ENCODE measurements at places on chromosomes 11 and 22. TPM values are rescaled to one million over a fixed set of nuclear protein-coding genes. Genes with fewer than 3 reads are reported as not detected.

DNA sequence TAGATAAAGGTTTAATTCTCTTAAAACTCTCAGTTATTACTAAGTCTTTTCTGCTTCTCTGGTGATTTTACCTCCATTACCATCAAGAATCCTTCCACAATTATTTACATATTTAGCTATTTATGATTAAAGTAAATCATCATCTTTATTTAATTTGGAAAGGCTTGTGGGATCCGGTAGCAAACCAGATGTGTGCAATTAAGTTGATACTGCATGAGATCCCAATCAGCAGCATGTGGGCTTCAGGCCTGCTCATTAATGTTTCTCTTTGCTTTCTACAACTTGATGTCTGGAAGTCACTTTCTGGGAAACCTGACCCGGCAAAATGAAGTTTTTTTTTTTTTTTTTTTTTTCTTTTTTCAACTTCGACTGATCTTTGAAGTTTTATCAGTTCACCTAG lies 558.4 kb upstream of the ANO5 start:
- H3K27me3 ChIP-seq: no peaks in the 10 kb centered on the region
- H3K4me1 ChIP-seq: no peaks in the 10 kb centered on the region
- H3K27ac ChIP-seq: no peak overlapping the region

DNA sequence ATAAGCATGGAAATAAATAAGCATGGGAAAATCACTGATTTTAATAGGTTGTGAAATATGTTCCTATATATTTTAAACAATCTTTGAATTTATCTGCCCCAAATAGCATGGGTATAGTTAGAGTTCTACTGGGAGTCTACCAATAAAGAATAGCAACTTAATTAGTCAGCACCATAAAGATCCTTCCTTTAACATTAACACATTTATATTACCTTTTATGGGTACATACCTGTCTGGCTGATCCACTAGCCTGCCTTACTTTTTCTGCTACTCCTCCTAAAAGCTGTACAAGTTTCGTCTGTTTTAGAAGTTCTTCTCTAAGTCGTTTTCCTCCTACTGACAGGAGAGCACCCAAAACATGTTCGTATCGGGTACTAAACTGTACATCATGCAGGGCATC lies 39.8 kb upstream of the RPS13 start:
- no peak overlapping the region for H3K4me3 ChIP-seq
- H3K36me3 ChIP-seq: peaks cover 21% of the 10 kb centered on the region
- DNase-seq: no peak
- no peak overlapping the region for H3K27ac ChIP-seq
- H3K4me1 ChIP-seq: no peaks in the 10 kb centered on the region
- no peaks in the 10 kb centered on the region for H3K27me3 ChIP-seq

GRCh38 chr11:119894916-119895315 lies 165.9 kb upstream of the NECTIN1 start:
- H3K4me3 ChIP-seq: no peak overlapping the region
- H3K36me3 ChIP-seq: no peaks in the 10 kb centered on the region
- no peaks in the 10 kb centered on the region for H3K27me3 ChIP-seq

DNA sequence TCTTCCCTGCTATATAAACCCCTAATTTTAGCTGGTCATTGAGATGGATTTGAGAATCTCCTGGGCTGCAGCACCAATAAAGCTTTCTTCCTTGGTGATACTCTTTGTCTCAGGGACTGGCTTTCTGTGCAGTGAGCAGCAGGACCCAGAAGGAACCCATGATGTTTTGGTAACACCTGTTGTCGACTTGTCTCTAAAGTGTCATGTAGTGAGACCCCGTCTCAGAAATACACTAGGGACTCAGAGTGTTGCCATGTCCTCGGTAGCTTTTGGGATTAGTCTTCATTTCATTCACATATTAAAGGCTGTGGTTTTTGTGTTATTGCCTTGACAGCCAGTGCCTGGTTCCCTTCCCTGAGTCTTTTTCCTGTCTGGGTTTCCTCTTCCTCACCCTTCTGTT lies 1078.7 kb downstream of the TBC1D22A start:
- H3K27me3 ChIP-seq: peaks cover 44% of the 10 kb centered on the region
- H3K27ac ChIP-seq: no peak overlapping the region
- DNase-seq: no peak
- H3K4me1 ChIP-seq: no peaks in the 10 kb centered on the region
- no peaks in the 10 kb centered on the region for H3K36me3 ChIP-seq

- no peak overlapping the region for H3K27ac ChIP-seq
- no peaks in the 10 kb centered on the region for H3K4me1 ChIP-seq
- H3K27me3 ChIP-seq: no peaks in the 10 kb centered on the region
- no peak for DNase-seq
Observed at GRCh38 chr22:34004058-34004457, 83.8 kb upstream of the LARGE1 start.

GRCh38 chr11:12591706-12592105 lies 82.5 kb upstream of the TEAD1 start:
- H3K4me3 ChIP-seq: no peak overlapping the region
- H3K36me3 ChIP-seq: no peaks in the 10 kb centered on the region
- no peak for DNase-seq
- H3K4me1 ChIP-seq: peaks cover 10% of the 10 kb centered on the region
- no peaks in the 10 kb centered on the region for H3K27me3 ChIP-seq
- no peak overlapping the region for H3K27ac ChIP-seq

DNA sequence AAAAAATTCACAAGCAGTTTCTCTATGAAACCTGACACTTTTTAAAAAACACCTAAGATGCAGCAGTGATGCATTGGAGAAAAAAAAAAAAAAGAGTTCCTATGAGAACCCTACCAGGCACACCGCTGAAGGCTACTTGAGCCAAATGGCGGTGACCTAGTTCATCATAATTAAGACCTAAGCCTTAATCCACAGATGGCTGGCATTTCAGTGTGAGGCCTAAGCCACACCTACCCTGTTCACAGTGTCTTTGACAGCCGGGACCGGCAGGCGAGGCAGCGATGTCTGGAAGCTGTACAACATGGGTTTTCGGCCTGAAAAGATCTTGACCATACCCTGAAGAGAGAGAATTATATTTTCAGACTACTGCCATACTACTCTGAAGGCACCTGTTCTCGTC lies 38.0 kb downstream of the CPT1A start:
- no peaks in the 10 kb centered on the region for H3K27me3 ChIP-seq
- DNase-seq: no peak

- no peak overlapping the region for H3K4me3 ChIP-seq
- H3K4me1 ChIP-seq: no peaks in the 10 kb centered on the region
- no peak for DNase-seq
- H3K36me3 ChIP-seq: no peaks in the 10 kb centered on the region
- no peaks in the 10 kb centered on the region for H3K27me3 ChIP-seq
- H3K27ac ChIP-seq: no peak overlapping the region
Observed at GRCh38 chr11:79167510-79168188, 273.2 kb downstream of the TENM4 start.

GRCh38 chr11:127492029-127492428 lies 491.5 kb upstream of the KIRREL3 start:
- DNase-seq: peak; percentile 21
- H3K4me3 ChIP-seq: no peak overlapping the region
- no peaks in the 10 kb centered on the region for H3K27me3 ChIP-seq
- no peaks in the 10 kb centered on the region for H3K4me1 ChIP-seq
- no peak overlapping the region for H3K27ac ChIP-seq

DNA sequence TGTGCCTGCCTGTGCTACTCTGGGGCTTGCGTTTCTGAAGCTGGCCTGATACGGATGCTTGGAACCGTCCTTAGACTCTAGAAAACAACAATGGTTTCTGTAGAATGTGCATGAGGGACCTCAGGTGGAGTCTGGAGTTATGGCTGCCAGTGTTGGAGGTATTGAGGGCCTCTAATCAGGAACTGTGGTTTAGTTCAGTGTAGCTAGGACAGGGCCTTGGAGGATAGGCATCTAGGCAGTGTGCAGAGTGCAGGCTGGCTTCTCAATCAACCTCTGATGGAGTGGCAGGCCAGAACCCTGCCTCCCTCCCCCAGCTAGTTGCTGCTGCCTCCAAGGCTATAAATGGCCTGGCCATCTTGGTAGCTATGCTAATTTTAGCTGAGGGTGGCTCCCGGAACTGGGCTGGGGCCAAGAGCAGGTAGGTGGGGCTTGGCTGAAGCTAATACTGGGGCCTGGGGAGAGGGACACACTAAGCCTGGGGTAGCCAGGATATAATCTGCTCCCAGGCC lies 4.0 kb downstream of the STIM1 start:
- H3K27me3 ChIP-seq: no peaks in the 10 kb centered on the region
- peak overlapping the region; percentile 59 for H3K27ac ChIP-seq
- H3K4me1 ChIP-seq: peaks cover 81% of the 10 kb centered on the region
- peak overlapping the region; percentile 14 for H3K4me3 ChIP-seq

Gene TNNT3
- not detected for total RNA-seq

Gene PAMR1
- total RNA-seq: not detected

Gene TIMM10
- 51.3 TPM for total RNA-seq

Gene C22orf31
- not detected for total RNA-seq

Gene UPK3A
- total RNA-seq: not detected

Gene GPR83
- not detected for total RNA-seq
